ENCODE measurements at places on chromosomes 6 and 20.

DNA sequence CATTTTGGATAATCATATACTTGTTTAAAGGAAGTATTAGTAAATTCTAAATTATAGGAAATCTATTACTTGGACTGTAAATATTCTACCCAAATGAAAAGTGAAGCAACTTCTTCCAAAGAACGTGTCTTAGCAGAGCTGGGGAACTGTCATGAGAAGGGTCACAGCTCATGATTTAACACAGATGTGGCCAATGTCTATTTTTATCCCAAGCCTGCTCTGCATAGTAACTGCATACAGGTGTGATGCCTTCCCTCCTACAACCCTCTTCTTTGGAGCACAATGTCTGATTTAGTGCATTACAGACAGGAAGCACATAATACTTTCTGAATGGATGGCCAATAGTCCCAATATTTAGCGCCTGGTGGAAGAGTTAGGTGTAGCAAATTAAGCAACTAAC, 138.7 kb upstream of the THEMIS start:
- DNase-seq: no peak

DNA sequence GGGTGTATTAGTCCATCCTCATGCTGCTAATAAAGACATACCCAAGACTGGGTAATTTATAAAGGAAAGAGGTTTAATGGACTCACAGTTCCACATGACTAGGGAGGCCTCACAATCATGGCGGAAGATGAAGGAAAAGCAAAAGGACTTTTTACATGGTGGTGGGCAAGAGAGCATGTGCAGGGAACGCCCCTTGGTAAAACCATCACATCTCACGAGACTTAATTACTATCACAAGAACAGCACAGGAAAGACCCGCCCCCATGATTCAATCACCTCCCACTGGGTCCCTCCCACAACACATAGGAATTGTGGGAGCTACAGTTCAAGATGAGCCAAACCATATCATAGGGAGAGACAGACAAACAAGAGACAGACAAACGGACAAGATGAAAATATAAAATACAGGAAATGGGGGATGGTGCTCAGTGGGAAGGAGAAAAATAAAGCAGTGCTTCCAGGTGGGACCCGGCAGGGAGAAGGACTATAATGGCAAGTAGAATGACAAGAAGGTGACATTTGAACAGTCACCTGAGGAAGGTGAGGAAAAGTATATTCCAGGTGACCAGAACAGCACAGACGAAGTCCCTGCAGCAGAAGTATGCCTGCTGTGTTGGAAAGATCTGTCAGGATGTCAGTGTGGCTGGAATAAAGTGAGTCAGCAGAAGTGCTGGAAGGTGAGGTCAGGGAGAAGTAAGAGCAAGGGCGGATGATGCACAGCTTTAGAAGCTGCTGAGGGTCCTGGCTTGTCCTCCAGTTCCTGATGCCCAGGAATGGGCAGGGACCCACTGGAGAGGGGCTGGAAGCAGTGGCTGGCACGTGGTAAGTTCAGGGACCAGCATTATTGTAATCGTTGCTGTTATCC, 61.1 kb downstream of the SLC2A10 start:
- DNase-seq: no peak

DNA sequence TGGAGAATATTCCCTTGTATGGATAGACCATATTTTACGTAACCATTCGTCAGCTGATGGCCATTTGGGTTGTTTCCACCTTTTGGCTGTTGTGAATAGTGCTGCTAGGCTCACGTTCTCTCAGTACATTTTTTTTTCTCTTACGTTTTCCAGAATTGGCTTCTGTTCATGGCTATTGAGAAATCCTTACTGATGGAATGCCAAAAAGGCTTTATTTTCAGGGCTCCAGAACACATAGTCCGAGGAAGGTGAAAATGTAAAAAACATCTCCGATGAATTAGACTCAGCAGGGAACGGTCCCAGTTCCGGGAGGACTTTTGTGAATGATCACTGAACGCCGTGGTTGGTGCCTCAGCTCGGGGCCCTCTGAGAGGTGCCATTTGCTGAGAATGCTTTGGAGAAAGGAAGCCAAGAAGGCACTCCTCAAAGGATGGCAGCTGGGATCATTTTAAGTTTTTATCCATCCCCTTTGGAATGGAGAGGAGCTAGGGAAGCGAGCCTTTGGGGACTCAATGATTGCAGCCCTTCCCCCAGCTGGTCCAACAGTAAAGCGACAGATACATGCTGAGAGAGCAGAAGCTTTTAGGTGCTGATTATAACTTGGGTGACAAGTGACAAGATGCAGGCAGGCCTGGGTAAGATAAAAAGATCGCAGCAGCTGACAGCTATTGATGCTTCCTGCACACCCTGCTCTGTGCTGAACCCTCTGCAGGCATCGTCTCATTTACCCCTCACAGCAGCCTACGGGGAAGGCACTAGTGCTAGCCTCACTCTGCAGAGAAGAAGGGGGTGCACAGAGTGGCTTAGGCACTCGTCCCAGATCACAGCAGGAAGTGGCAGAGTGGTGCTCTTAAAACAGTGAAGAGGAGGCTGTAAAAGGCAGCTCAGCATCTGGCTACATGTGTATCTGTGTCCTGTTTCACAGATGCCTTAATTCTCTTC, 133.4 kb upstream of the KCNG1 start:
- DNase-seq: no peak

- no peak for DNase-seq
These were observed 972 bp downstream of the RNF8 start for GRCh38 chr6:37354526-37355384.

GRCh38 chr20:10672624-10673127, 1.1 kb downstream of the JAG1 start:
- no peak for DNase-seq

DNA sequence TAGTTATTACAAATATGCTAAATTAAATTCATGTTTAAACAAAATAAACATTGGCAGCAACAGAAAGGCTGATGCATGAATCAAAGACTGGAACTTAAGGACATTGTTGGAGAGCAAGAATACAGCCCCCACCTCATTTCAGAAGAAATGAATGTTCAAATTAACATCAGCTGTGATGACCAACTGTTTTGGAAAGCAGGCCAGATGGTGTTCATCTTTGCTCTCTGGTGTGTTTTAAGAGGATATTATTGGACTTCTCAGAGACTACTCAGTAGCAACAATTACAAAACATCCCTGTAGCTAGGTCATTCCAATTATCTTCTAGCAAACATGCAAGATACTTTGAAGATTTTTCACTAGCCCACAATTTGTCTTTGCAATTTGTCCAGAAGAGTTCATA, 118.6 kb upstream of the DOK5 start:
- DNase-seq: no peak

GRCh38 chr6:111228094-111228493, 140.8 kb downstream of the SLC16A10 start:
- no peak for DNase-seq

GRCh38 chr20:52783769-52784168, 188.4 kb upstream of the TSHZ2 start:
- no peak for DNase-seq

GRCh38 chr6:84908304-84908904, 144.0 kb upstream of the TBX18 start:
- DNase-seq: no peak

- no peak for DNase-seq
These were observed 13.9 kb upstream of the KLHL31 start for GRCh38 chr6:53679446-53679933.

DNA sequence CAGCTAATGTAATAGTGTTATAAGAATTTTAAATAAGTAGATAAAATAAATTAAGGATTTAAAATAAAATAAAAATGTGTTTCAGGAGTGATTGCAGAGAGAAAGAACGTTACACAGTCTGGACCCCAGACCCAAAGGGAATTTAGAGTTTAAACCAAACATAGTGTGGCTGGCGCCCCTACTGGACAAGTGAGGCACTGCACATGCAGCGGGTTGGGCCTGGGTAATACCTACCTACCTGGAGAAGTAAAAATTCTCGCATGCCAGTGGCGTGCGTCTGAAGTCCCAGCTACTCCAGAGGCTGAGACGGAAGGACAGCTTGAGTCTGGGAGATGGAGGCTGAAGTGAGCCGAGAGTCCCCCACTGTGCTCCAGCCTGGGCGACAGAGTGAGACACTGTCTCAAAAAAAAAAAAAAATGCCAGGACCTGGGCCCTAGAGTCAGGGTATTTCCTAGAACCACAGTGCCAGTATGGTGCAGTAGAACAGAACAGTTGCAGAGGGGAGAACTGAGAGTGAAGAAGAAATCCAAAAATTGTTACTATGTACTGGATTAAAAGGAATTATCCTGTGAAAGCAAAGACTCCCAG, 71.4 kb upstream of the TCF21 start:
- DNase-seq: no peak

DNA sequence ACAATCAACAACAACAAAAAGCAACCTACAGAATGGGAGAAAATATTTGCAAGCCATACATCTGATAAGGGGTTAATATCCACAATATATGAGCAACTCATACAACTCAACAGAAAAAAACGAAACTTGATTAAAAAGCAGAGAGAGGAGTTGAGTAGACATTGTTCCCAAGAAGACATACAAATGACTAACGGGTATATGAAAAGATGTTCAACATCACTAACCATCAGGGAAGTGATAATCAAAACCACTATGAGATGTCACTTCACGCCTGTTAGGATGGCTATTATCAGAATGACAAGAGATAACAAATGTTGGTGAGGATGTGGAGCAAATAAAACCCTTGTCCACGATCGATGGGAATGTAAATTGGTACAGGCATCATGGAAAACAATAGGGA, 145.9 kb downstream of the NRN1 start:
- no peak for DNase-seq
